ENCODE measurements at places on chromosomes 16 and 17.

DNA sequence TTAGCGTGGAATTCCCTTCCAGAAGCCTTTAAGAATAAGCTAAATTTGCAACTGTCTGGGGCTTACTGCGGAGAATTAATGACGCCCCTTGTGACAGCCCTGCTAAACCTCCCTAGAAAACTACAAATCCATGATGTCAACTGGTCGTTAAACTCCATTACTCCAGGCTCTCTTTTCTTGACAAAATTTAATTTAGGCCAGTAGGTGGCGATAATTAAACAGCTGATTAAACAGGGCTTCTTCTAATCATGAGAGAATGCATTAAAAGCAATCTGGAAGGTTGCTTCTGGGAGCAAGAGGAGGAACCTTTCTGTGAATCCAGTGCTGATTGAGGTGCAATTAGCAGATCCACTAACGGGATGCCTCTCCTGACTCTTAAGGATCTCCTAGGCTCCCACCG lies 8.1 kb upstream of the NLRP1 start:
- peak; percentile 65 for DNase-seq

GRCh38 chr17:64157669-64158180 lies 27.8 kb upstream of the ERN1 start:
- DNase-seq, result no peak

- peak; percentile 98 for DNase-seq
These were observed 578 bp downstream of the CCDC102A start for GRCh38 chr16:57535680-57536305.

GRCh38 chr16:78195797-78196196 lies 96.3 kb downstream of the WWOX start:
- DNase-seq, result no peak

DNA sequence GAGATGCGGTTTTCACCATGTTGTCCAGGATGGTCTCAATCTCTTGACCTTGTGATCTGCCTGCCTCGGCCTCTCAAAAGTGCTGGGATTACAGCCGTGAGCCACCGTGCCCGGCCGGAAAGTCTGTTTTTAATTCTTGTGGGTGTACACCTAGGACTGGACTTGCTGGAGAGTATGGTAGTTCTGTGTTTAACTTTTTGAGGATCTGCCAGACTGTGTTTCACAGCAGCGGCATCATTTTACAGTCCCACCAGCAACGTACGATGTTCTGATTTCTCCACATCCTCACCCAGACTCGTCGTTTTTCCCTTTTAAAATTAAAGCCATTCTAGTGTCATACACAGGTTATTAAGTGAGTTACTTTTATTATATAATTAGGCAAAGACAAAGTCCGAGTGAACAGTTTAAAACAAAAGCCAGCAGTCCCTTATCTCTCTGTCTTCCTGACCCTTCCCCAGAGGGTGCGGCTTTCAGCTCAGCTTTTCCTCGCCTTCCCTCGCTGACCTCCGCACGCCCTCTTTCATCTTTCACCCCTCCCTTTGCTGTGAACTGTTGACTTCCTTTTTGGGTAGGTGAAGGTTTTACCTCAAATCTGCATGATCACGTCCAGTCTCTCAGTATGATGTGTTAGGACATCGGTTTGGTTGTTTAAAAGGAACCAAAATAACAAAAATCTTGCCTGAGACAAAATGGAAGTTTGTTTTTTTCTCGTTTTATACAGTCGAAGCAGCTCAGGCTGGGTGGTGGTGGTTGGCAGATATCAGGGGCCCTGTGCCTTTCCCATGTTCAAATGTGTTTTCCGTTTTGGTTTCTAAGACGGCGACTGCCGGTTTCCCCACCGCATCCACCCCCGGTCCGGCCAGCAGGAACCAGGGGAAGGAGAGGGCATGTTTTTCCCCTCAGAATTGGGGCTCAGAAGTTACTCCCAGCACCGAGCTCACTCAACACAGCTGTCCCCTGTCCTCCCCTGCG lies 18.0 kb downstream of the FAM234A start:
- no peak for DNase-seq

DNA sequence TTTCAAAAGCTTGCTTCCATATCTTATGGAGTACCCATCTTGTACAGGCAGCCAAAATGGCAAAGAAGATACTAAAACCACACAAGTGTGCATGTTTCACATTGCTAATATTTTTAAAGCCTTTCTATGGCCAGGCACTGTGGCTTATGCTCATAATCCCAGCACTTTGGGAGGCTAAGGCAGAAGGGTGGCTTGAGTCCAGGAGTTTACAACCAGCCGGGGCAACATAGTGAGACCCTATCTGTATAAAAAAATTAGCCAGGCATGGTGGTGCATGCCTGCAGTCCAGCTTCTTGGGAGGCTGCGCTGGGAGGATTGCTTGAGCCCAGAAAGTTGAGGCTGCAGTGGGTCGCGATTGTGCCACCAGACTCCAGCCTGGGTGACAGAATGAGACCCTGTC lies 71.3 kb downstream of the YPEL2 start:
- DNase-seq, result no peak

GRCh38 chr17:76921340-76922036 lies 53.3 kb downstream of the MGAT5B start:
- no peak for DNase-seq

- DNase-seq, result peak; percentile 93
These were observed 124.5 kb upstream of the ZFHX3 start for GRCh38 chr16:73172241-73172972.

DNA sequence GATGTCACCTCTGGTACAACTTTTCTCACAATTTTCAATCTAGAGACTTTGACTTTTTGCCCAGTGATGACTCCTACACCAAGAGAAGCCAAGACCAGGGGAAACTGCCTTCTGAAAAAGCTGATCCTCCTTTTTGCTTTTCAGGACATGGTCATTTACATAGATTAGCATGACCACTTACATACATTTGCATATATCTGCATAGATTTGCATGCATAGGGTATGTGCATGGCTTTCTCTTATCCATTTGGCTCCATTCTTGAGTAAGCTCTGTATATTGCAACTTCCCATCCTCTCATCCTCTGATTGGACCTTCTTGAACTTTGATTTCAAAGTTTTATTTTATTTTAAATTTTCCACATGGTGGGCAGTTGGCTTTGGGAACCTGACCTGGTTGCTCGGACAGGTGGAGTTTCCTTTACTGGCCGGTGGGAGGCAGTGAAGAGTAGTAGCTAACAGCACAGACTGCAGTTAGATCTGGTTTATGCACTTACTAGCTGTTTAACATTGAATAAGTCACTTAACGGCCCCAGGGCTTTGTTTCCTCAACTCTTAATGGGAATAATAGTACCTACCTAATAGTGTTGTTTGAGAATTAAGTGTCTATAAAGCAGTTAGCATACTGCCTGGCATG lies 92.9 kb downstream of the GPR139 start:
- DNase-seq, result peak; percentile 31

- peak; percentile 49 for DNase-seq
These were observed 240.0 kb downstream of the C16orf95 start for GRCh38 chr16:87076950-87077749.

- peak; percentile 42 for DNase-seq
These were observed 6.5 kb upstream of the BAHCC1 start for GRCh38 chr17:81388612-81389367.

DNA sequence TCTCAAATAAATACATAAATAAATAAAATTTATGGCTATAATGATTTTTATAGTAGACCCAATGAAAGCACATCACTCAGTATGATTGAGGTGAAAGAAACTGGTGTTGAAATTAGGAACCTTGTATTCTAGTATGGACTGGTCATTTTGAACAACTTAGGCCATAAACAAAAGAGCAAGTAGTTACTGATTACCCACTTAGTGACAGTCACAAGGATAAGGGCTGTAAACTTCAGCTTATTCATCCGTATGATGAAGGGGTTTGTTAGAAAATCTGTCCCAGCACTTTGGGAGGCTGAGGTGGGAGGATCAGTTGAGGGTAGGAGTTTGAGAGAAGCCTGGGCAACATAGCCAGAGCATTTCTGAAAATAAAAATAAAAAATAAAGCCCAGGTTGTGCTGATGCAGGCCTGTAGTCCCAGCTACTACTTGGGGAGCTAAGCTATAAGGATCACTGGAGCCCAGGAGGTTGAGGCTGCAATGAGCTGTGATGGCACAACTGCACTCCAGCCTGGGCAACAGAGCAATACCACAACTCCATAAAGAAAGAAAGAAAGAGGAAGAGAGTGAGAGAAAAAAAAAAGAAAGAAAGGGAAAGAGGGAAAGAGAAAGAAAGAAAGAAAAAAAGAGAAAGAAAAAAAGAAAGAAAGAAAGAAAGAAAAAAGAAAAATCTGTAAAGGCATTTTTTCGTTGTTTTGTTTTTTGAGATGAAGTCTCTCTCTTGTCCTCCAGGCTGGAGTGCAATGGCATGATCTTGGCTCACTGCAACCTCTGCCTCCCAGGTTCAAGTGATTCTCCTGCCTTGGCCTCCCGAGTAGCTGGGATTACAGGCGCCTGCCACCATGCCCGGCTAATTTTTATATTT lies 4.2 kb upstream of the SPAG9 start:
- no peak for DNase-seq

- peak; percentile 18 for DNase-seq
These were observed 99.1 kb downstream of the ADAMTS18 start for GRCh38 chr16:77335652-77336234.

DNA sequence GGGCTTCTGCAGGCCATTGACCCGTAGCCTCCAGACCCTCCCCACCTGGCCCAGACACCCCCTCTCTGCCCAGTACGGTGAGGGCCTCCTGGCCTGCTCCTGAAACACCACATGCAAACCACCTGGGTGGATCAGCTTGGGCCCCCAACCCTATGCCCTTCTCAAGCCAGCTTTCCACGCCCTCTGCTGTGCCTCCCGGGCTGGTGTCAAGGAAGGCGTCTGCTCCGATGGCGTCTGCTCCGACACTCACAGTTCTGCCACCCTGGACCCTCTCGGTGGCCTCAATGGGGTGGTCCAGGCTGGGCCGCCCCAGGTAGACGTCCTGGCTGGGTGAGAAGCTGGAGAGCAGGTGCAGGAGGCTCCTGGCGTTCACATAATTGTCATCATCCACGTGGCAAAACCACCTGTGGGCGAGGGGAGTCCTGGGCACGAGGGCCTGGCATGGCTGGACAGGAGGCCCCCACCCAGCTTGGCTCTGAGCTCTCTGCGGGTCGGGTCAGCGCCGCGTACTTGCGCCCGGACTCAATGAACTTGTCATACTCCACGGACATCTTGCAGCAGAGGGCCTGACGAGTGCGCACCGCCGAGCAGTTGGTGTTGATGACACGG lies 1.4 kb downstream of the RFNG start:
- no peak for DNase-seq

GRCh38 chr16:85334718-85335583 lies 222.7 kb upstream of the CIBAR2 start:
- peak; percentile 74 for DNase-seq

DNA sequence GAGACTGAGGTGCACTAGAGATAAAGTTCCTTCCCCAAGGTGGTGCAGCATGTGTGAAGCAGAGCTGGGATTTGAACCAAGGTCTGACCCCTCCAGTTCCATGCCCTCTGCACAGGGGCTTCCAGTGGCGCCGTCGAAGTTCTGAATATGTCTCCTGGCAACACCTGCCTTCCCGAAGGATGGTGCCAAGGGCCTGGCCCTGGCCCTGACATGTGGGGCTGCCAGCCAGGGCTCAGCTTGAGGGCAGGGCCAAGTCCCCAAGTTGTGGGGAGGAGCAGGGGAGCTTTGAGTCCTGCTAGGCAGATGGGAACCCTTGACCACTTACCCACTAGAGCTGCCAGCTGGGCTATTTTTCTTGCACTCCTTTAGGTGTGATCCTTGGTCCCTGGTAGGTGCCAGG lies 56.4 kb downstream of the NKD1 start:
- DNase-seq, result no peak

DNA sequence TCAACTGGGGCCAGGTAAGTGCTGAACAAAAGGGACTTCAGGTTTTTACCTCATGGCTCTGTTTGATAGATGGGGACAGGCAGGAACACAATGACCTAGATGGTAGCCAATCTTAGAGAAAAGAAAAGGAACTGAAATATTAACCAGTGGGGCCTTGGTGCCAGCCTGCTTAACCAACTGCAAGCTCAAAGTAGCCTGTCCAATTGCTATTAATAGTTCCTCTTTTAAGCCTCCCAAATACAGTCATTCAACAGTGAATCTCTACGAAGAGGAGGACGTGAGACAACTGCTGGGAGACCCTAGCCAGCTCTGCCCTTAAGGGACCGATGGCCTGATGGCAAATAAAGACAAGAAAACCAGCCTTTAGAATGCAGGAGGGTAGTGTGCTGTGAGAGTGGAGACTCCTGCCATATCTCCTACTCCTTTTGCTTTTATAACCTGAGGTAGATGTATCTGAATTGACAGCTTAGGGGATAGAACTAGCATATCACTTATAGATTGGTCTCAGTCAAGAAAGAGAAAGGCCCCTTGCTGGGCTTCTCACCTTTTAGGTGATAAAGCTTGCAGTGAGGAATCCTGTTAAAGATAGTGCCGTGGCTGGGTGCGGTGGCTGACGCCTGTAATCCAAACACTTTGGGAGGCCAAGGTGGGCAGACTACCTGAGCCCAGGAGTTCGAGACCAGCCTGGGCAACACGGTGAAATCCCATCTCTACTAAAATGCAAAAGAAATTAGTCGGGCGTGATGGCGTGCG lies 28.3 kb downstream of the ARSG start:
- no peak for DNase-seq

DNA sequence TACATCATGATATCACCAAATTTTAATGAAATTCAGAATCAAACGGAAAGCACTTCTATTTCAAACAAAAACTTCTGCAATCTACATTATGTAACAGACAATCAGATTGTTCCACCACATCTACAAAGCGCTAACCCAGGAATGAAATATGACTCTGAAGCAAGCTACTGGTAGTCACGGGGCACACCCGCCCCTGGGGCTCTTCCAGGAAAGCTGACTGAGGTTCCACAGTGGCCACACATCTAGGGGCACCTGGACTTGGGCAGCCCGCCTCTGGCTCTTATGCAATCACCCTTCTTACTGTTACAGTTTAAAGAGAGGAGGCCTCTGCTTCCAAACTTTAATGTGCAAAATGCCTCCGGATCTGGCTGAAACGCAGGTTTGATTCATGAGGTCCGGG lies 27.5 kb downstream of the ZCCHC14 start:
- DNase-seq, result peak; percentile 75

DNA sequence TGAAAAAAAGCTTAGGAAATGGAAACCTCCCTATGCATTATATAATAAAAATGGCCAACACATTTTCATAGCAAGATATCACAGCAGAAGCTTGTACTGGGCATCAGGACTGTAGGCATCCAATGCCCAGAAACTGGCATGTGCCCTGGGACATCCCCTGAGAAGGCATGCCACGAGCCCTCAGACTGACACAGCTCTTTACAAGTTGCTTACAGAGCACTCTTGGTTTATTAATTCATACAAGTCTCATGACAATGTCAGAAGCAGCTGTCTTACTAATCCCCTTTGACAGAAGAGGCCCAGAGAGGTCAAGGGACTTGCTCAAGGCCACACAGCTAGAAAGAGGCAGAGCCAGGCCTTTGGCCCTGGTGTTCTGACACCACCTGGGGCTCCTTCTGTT lies 5.6 kb upstream of the CCL2 start:
- DNase-seq, result peak; percentile 37

GRCh38 chr16:73062743-73063733 lies 15.1 kb upstream of the ZFHX3 start:
- DNase-seq, result peak; percentile 51

GRCh38 chr16:5056352-5056751 lies 9.4 kb downstream of the C16orf89 start:
- DNase-seq, result peak; percentile 18

- DNase-seq, result peak; percentile 65
These were observed 15.2 kb downstream of the PIEZO1 start for GRCh38 chr16:88769617-88770460.

GRCh38 chr17:43816336-43817320 lies 16.3 kb downstream of the MPP3 start:
- no peak for DNase-seq

GRCh38 chr17:36755586-36755985 lies 154.2 kb downstream of the MRM1 start:
- peak; percentile 8 for DNase-seq

All from astrocyte of the hippocampus (primary cell).